NB4 (cell line): ENCODE measurements at places on chromosomes 2 and 18.

GRCh38 chr18:65352186-65352585 lies 398.6 kb upstream of the CDH7 start:
- no peak for DNase-seq

- DNase-seq: no peak
Measured at GRCh38 chr2:155060896-155061295, 362.4 kb downstream of the KCNJ3 start.

DNA sequence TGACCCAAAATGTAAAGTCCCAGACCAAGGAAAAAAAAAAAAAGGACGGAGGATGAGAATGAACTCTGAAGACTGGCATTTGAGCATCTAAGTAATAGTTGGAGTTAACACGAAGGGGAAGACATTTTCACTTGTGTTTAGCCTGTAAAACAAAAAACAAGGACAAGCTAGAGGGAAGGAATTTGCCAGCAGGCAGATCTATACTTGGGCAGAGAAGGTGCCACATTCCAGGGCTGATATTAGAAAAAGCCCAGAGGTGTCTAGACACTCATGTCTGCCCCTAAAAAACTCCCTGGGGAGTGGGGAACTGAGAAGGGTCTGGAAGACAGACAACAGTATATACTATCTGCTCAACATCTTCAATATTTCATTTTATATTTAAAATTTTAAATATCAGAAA lies 171.1 kb downstream of the ZEB2 start:
- DNase-seq: no peak

GRCh38 chr2:195763866-195764265 lies 106.8 kb downstream of the SLC39A10 start:
- no peak for DNase-seq

DNA sequence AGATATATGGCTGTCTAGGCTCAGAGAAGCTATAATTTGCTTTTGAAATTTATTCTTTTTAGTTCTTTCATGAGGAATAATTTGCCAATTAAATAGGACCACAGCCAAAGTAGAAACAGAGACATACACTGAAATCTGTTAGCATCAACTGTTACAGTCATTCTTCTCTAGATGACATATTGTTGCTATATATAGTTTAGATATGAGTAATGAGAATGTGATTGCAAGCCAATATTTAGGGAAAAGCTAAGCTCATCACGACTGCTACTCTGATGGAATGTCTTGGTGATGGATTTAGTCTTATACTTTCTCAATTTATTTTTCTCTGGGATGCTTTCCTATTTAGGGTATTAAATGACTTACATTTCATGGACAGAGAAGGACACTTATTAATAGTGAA lies 259.1 kb downstream of the LNPK start:
- no peak for DNase-seq

DNA sequence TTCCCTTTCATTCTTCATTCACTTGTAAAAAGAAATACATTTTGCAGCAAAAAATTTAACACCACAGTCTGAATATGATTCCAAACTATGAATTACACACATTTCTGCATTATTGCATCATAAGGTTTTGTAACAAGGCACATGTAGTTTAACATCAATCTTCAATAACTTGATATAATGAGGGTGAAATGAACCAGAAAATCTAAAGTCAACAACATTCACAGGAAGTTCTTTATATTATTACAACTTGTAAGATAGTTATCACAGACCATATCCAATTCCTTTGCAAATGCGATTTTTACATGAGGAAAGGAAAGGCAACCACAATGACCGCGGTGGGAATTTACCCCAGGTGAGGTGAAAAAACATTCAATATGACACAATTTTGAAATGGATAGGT lies 213.3 kb downstream of the NAPG start:
- no peak for DNase-seq

DNA sequence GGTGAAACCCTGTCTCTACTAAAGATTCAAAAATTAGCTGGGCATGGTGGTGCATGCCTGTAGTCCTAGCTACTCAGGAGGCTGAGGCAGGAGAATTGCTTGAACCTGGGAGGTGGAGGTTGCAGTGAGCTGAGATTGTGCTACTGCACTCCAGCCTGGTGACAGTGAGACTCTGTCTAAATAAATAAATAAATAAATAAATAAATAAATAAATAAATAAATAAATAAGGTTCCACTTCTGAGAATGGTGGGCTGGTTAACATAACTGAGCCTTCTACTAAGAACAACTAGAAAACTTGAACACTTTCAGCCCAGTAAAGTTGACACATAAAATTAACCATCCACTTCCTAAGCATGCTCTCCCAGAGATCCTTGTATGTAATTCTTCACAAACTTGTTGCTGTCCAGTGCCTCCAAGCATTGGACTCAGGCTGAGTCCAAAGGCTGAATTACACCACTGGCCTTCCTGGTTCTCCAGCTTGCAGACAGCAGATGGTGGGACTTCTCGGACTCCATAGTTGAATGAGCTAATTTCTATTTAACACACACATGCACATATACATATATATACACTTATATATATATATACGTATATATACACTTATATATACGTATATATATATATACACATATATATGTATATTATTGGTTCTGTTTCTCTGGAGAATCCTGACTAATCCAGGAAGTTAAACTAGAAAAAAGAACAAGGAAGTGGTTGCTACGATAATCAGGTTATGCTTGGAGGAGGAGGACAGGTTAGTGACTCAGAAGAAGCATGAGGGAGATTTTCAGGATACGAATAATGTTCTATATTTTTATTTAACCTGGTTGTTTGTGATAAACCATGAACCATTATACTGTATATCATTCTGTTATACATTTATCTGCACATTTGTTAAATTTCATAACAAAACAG lies 348.8 kb downstream of the METTL4 start:
- no peak for DNase-seq

DNA sequence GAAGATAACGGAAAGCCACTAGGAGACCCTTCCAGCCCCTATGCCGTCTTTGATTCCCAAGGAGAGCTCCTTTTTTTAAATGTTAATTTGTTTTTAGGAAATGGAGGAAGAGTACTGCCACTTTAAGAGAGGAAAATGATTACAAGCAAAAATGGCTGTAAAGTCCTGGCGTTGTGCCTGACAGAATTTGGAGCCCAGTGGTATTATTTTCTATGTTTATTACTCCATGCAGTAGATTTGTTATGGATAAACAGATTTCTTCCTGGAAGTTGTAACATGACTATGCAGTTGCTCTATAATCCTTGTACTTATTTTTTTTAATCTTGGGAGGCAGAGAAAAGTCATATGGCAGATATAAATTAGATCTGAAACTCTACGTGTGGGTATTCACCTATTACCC lies 141.3 kb downstream of the GBX2 start:
- DNase-seq: no peak

DNA sequence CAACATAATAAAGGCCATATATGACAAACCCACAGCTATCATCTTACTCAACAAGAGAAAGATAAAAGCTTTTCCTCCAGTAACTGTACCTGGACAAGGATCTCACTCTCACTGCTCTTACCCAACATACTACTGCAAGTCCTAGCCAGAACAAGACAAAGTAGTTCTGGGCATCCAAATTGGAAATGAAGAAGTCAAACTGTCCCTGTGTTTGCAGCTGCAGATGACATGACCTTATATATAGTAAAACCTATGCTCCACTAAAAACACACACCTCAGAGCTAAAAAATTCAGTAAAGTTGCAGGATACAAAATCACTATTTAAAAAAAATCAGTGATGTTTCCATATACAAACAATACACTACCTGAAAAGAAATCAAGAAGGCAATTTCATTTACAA lies 32.2 kb downstream of the USP34 start:
- DNase-seq: no peak

GRCh38 chr2:173860082-173860481 lies 105.1 kb downstream of the SP3 start:
- peak; percentile 41 for DNase-seq

- no peak for DNase-seq
Measured at GRCh38 chr2:178679891-178680290, 127.3 kb downstream of the TTN start.

DNA sequence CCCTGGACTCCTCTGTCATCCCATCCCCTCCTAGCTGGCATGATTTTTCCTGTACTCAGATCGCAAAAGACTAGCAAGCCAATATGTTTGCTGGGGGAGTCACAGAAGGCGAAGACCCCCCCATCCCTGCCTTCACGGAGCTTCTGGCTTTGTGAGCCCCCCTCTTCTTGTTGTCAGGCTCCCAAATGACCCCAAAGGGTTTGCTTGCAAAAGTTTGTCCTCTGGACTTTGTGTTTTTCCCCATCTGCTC lies 169.9 kb downstream of the SMAD7 start:
- no peak for DNase-seq

DNA sequence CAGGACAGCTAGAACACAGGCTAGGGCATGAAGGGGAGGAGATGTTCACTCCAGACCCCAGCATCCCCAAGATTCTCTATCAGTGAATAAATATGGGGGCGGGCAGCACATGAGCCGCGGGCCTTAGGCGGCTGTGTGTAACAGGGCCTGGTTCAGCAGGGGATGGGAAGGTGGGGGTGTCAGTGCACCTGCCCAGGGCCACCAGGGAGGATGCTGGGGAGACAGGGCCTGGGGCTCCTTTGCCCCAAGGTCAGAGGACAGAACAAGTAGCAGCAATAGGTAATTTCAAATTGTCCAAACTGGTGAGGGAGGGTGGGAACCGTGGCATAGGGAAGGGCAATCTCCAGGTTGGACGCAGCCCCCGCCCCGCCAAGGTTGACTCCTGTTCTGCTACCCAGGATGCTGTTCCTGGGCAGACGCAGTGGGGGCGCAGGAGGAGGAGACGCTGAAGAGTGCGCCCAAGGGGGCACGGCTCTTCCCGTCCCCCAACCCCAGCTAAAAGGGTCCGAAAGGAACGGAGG lies 16.2 kb downstream of the CYP26B1 start:
- no peak for DNase-seq

GRCh38 chr18:23563377-23564043 lies 22.8 kb downstream of the NPC1 start:
- no peak for DNase-seq

- peak; percentile 7 for DNase-seq
Measured at GRCh38 chr2:147623328-147623727, 221.5 kb upstream of the ACVR2A start.

DNA sequence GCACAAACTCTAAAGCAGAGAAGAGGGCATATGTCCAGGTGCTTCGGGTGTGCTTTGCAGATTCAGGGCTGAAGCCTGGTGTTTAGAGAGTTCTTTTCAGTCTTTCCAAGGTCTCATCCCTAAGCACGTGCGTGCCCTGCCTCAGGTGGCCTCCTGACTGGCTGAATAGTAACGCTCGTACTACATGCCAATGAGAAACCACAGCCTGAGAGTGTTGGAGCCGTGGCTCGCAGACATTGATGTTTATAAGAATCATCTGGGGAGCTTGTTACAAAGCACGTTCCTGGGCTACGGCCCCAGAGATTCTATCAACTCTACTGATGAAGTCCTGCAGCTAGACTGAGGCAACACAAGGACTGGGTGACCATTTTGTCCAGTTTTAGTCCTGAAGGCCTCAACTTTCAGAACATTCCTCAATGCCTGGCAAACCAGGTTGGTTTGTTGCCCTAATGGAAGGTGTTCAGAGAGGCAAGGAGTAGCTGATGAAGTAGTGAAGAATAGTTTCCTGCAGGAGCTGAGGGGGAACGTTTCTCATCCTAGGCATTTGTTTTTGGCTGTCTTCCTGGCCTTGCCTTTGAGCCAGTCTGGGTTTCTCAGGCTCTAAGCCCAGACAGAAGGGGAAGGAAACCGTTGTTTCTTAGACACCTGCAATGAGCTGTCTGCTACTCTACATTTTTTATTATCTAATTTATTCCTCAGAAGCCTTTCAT lies 31.5 kb upstream of the HAAO start:
- no peak for DNase-seq

- no peak for DNase-seq
Measured at GRCh38 chr18:78138983-78139496, 840.6 kb upstream of the SALL3 start.

- DNase-seq: no peak
Measured at GRCh38 chr2:105510761-105511528, 112.1 kb upstream of the FHL2 start.

- no peak for DNase-seq
Measured at GRCh38 chr2:186612555-186613440, 22.9 kb downstream of the ITGAV start.

- no peak for DNase-seq
Measured at GRCh38 chr2:178119179-178119922, 7.1 kb downstream of the RBM45 start.

DNA sequence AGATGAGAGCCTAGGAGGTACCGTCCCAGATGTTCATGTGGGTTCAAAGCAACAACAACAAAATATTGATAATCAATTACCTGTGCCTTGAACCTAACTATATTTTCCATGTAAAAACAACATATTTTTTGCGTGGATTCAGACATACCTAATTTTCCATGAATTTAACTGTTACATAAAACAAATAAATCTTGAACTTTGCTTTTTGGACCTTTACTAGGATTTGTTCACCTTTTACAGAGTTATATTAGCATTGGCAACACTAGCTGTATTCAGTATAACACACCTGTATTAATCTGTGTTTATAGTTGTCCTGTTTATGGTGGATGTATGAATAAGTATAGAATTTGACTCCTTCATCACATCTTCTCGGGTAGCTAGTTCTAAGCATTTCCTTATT lies 115.8 kb upstream of the STON1 start:
- DNase-seq: no peak

DNA sequence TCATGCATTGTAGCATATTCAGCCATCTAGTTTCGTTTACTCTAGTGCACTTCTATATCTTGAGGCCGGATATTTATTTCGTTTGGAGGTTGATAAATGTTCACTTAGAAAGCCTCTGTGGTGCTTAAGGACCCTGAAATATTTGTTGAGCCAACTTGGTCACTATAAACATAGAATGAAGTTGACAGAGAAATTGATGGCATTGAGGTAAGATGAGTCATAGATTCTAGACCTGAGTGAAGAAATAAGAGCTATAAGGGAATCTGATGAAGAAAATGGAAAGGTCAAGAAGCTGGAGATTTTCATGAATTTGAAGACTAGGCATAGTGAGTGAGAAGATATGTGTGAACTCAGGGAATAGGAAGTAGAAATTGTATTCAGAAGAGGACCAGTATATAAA lies 35.9 kb downstream of the EPC2 start:
- no peak for DNase-seq

DNA sequence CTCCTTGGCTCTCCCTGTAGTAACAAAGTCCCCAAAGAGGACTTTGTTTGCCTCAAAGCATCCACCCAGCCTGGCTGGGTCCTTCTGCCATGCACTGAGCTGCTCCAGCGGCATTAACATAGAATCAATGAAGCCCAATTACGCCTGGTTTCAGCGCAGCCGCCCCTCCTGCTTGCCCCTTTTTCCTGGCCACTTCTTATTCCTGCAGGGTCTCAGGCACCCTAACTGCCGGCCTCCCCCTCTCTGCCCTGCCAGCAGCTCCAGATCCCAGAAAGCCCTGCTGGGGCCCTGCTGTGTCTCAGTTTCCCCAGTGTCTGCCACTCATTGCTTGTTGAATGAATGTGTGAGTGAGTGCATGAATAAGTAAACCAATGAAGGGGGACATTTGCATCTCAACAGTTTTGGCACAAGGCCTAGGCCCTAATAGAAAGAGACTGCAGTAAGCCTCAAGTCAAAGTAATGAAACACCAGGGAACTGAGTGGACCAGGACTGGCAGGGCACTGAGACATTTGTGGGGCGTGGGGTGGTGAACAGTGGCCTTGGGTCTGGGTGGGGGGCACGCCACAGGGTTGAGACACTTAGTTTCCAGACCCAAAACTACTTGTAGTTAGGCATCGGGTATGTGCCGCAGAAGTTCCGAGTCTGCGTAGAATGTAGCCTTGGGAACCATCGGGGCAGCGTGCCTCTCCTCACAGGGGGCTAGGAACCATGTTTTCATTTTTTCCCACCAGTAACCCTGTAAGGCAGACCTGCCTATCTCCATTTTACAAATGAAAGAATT lies 60.6 kb downstream of the SMAD7 start:
- DNase-seq: no peak

GRCh38 chr2:155125585-155126230 lies 427.2 kb downstream of the KCNJ3 start:
- DNase-seq: no peak
